Left ventricle myocardium inferior (tissue), 1 donor: ENCODE measurements at places on chromosomes 11 and 22. TPM values are rescaled to one million over a fixed set of nuclear protein-coding genes. Genes with fewer than 3 reads are reported as not detected.

Gene MYBPC3
- 2,538 TPM for total RNA-seq

Gene SIPA1
- 21.0 TPM for total RNA-seq

Gene CASP1
- 11.8 TPM for total RNA-seq

Gene CDON
- total RNA-seq: 9.9 TPM

Gene IFTAP
- 50.1 TPM for total RNA-seq

Gene CD3E
- total RNA-seq: 0.60 TPM

Gene MYRF
- 0.14 TPM for total RNA-seq

Gene OR52E8
- total RNA-seq: not detected

Gene MAP6
- total RNA-seq: 5.7 TPM

Gene RELA
- total RNA-seq: 33.8 TPM

Gene PARVA
- 75.4 TPM for total RNA-seq

Gene SMPD1
- total RNA-seq: 49.7 TPM

Gene TMEM45B
- total RNA-seq: not detected
